NCI-H1694 (cell line): ENCODE measurements at places on chromosomes 12 and 14.

DNA sequence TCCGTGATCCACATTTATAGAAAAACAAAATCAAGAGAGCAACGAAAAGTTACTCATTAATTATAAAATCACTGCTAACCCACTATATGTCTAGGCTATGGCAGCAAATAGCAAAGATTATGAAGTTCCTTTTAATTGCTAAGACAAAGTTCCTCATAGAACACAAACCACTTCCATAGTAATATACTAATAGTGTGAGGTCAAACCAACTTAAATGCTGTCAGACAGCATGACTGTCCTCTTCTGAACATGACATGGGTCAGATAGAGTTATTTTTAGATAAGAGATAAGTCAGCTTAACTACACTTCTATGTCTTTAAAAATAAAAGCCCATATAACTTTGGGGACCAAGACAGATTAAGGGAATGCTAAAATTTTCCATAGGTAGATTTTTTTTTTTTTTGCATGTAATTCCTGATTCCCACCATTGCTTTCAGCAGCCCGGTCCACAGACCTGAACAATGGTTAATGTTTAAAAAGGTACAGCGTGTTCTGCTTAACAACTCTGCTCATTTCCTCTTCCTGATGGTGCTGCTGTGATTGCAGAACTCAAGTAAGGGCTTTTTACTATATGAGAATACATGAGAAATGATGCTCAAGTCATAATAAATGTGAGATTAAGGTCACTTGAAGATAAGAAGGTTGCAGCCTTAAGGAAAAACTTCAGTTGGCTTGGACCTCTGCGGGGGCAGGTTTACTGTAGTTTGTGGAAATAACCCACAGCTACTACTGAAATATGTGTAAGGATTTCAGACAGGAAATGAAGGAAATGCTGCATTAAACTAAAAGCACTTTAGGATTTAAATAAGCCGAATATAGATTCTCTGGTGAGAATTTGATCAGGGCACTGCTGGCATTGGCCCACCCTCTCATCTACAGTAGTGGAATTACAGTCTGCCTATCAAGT is 37.7 kb upstream of the DUSP6 start:
- DNase-seq: no peak

DNA sequence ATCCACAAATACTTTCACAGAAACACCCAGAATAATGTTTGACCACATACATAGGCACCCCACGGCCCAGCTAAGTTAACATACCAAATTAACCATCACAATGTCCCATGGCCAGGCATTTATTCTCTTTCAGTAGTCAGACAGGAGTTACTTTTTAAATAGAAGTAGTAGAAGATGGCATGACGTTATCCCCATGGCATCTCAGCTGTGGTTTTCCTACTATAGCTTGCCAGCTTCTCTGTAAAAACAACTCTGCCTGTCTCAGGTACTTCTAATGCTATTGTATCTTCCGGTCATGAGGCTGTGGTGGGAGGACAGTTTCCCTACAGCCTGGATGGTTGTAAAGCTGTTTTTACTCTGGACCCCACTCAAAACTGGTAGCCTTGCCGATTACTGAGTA is 19.3 kb downstream of the CTSG start:
- no peak for DNase-seq

DNA sequence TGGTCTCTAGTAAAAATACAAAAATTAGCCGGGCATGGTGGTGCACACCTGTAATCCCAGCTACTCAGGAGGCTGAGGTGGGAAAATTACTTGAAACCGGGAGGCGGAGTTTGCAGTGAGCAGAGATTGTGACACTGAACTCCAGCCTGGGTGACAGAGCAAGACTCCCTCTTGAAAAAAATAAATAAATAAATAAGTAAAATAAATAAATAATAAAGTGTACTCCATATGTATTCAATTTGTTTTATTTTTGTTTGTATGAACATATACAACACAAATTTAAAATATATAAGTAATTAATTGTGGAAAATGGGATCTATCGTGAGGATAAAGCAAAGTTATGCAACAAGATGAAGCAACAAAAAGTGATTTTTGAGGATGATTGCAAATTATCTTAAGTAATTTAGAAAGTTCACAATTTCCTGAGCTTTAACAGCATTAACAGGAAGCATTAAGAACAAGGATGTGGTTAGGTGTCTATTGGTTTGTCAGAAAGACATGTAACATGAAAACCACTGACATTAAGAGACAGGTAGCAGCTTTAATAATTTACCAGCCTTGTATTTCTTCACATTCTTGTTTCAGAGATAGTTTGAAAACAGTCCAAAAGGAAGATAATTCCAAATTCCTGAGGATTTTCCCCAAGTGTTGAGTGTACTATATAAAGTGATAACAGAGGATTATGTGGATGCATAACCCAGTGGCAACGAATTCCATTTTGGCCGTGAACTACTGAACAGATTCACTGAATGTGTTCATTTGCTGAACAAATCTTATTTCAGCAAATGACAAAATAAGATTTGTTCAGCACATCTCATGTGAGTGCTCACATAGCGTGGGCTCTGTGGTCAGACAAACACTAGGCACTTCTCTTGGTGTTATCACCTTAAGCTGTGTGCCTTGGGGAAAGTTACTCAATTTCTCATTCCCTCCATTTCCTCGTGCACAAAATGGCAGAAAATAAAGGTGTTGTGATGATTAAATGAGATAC is 68.6 kb upstream of the RESF1 start:
- no peak for DNase-seq

GRCh38 chr12:5034603-5035002 is 9.1 kb upstream of the KCNA5 start:
- no peak for DNase-seq

- DNase-seq: no peak
These were observed 84.3 kb upstream of the DIO3 start for GRCh38 chr14:101476916-101477553.

DNA sequence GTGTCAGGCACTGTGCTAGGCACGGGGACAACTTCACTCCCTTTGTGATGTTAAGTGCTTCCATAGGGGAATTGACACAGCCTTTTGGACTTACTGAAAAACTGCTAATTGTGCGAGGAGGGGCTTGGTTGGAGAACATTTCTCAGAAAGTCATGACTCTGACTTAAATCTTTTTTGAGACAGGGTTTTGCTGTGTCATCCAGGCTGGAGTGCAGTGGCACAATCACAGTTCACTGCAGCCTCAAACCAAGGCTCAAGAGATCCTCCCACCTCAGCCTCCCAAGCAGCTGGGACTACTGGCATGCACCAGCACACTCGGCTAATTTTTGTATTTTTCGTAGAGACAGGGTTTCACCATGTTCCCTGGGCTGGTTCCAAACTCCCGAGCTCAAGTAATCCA is 10.2 kb upstream of the LTBP2 start:
- DNase-seq: no peak

- DNase-seq: no peak
These were observed 121.1 kb downstream of the PLXNC1 start for GRCh38 chr12:94269316-94269999.
